Stimulated activated naive CD4-positive, alpha-beta T cell (primary cell): ENCODE measurements at places on chromosomes 11 and 22.

DNA sequence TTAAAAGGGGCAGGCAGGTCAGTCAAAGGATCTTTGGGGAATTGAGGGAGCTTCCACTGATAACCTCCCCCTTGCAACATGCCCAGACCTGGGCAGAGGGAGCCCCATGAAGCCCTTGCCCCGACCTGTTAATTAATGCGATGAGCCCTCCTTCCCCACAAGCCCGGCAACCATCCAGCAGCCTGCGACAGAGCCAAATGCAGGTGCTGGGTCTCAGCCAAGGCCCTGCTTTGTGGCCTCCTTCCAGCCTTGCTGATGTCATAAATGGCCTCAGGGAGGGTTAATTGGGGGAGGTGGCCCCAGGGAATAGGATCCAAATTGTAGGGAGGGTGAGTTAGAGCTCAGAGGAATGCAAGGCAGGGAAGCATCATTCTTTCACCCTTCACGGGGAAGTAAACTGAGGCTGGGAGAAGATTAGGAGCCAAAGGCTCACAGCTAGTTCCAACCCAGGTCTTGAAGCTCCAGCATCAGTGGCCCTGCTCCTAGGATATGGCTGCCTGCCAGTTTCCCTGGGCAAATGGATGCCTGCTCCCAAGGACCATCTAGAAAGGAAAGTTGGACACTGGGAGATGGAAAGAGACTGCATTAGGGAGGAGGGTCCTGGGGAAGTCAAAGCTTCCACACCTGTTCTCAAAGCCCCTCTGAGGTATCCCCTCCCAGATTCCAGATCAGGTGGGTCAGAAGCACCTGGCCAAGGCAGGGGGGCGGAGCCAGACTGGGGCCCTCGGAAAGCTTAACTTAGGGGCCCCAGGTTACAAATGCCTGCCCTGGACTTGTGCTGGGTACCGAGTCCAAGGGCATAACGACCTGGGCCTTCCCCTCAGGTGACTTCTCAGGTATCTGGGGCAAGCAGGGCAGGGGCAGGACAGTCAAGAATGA, 34.1 kb downstream of the LMO1 start:
- no peak for DNase-seq

GRCh38 chr11:14309425-14310192, 49.4 kb downstream of the RRAS2 start:
- DNase-seq, result no peak

DNA sequence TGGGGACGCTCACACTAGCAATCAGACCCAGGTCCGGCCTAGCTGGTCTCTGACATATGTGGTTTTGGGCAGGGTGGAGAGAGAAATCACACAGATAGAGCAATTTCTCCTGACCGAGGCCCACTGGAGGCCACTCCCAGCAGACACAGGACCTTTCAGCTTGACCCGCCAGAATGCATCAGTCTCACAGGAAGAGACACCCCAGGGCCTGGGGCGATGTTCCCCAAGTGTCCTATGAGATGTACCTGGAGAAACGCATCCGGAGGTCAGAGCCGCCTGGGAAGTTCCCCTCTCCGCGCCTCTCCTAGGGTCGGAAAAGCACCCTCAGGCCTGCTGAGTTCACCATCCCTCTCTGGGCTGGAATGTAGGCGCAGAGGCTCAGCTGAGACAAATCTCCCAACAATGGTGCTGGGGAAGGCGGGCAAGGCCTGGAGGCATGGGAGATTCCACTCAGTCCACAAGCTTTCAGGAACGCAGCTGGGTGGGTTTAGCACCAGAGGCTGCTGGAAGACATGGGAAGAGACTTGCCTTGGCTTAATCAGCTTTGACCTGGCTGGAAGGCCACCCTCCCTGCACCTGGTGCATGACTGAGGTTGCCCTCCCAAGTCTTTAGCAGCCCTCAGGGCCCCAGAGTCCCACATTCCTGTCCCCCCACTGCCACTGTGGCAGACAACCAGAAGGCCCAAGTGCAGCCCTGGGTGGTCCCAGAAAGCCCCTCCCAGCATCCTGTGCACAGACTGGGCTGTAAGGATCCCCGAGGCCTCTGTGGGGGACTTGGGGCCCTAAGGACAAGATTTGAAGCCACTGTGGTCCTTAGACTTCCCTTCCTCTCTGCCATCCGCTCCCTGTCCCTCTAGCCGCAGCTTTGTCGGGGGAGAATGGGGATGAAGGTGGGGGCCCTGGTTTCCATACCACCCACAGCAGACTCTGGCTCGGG, 57.5 kb downstream of the RTL6 start:
- no peak for DNase-seq

DNA sequence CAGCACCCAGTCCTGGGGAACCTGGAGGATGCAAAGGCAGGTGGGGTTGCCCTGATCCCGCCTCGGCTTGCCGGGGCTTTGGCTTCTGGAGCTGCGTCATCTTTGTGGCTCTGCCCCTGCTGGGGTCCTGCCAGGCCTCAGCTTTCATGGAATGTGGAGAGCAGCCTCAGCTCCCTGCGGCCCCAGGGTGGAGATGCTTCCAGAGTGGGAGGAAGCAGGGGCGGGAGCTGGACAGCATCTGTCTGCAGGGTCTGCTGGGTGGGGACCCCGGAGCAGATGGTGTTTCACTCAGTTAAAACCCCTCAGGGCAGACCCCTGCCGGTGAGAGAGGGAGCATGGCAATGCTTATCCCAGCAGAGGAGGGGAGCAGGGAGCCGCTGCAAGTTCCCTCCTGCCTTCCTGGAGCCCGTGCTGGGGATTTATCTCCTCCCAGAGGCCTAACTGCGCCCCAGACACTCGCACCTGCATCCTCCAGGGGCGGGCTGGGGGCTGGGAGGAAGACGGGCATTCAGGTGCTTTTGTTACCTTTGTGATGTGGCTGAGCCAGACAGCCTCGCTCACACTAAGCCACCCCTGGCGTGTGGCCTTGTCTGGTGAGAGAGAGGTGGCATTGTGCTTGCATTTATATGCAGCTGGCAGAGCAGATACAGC, 15.7 kb downstream of the GRIK4 start:
- DNase-seq, result no peak

- DNase-seq, result no peak
These were observed 16.0 kb downstream of the PARVG start for GRCh38 chr22:44196731-44197131.

DNA sequence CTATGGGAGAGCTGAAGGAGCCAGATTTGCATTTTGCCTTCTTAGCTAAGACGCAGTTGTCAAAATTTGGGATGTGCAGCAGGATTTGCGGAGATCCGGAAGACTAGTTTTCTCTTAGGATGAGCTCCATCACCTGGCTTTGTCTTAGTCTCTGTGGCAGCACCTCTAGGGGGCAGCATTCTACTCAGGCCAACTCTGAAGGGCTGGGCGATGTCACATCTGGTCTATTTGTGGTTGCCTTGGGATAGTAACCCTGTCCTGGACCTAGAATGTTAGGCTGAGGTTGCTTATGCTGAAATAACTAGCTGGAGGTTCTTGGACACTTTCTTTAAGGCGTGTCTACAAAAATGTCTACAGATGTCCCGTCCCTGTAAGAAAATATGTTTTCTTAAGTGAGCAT, 116.2 kb downstream of the FAT3 start:
- DNase-seq, result no peak

- no peak for DNase-seq
These were observed 69.4 kb downstream of the FLI1 start for GRCh38 chr11:128763224-128763623.

DNA sequence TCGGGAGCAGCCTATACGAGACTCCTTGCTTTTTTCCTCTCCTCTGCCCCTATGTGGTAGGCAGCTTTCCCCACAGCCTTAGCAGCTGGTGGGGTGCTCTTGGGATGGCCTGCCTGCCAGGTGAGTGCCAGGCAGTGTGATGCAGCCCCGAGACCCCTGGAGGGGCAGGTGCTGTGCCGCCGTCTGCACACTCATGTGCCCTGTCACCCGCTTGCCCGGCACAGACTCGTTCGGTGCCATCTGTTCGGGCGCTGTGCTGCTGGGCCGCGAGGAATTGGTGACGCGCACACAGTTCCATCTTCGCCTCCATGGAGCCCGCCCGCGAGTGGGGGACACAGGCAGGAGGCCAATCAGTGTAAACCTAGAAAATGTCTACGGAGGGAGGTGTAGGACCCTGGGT, 15.1 kb downstream of the TRMU start:
- no peak for DNase-seq

DNA sequence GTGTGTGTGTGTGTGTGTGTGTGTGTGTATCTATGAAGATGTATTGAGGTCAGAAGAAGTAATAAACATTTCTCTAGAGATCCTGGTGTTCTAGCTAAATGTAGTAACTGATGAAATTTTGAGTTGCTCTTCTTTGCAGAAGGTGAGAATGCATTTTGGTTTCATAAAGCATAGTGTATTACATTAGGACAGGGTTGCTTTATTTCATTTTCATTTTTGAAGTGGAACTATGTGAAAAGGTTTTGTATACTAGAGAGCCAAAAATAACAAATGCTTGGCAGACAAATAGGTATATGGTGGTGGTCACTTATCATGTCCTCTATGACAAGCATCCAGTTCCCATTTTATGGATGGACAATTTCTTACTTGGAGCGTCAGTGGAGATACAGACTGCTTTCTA, 99.0 kb downstream of the CASP12 start:
- DNase-seq, result peak; percentile 3

- DNase-seq, result no peak
These were observed 2.2 kb upstream of the GSTT4 start for GRCh38 chr22:24007253-24008021.

GRCh38 chr11:2105511-2105910, 33.7 kb downstream of the IGF2 start:
- DNase-seq, result no peak

DNA sequence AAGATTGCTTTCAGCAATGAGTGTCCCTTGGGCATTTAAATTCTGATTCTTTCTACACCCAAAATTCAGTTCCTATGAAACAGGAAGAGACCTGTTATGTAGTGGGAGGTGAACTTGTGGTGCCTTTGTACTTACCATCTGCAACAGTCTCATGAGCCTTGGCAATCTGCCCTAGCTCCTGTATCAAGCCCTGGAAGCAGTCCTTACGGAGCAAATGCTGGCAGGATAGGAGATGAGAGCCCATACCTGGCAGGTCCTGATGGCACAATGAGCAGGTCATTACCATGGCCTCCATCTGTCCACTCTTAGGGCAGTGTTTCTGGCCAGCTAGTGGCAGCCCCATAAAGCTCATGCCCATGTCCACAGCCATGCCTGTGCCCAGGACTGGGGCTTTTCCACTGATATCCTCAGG, 10.8 kb downstream of the TRIM66 start:
- DNase-seq, result no peak

- no peak for DNase-seq
These were observed 46.2 kb downstream of the SGSM3 start for GRCh38 chr22:40416636-40417035.

DNA sequence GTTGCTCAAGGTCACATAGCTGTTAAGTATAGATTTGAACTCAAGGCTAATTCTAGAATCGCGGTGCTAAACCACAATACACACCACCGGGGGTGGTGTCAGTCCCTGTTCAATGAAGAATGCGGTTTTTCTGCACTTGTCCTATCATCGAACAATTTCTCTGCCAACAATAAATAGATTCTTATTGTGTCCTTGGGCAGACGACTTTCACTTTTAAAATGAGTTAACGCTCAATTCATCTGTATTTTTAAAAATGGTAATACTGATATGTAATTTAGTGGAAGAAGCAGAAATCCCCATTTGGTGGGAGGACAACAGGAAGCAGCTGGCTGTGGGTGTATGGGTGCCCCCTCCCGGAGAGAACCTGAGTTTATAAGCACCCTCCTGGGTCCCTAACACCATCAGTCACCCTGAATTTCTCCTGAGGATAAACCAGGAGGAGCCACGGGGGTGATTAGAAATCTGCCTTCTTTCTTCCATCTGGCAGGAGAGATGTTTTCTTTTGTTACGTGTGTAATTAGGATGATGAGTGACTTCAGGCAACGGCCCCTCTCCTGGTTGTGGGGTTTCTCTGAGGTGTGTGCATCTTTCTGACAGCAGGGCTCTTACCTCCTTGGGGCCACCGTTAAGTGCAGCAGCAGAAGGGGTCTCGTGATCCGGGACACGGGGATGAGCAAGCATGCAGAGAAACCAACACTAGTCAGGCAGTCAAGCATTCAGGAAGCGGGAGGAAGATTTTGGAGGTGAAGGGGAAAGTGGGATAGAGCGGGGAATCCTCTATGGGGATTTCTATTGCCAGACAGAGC, 87.7 kb downstream of the GRAMD1B start:
- DNase-seq, result no peak

DNA sequence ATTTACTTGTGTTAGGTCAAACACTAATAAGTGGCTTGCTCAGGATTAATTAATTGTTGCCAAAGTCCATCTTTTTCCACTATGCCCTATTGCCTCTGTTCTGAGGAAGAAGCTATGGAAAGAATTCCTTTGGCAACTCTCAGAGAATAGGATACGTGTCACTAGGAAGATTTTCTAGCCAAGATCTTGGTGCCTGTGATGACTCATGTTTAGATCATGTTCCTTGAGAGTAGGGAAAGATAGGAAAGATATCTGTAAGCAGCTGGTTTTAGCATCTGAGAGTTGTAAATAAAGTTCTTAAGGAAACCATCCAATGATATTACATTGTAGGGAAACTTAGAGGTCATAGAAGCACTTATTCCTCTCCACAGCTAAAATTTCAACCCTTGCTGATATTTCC, 15.7 kb downstream of the SLN start:
- no peak for DNase-seq

DNA sequence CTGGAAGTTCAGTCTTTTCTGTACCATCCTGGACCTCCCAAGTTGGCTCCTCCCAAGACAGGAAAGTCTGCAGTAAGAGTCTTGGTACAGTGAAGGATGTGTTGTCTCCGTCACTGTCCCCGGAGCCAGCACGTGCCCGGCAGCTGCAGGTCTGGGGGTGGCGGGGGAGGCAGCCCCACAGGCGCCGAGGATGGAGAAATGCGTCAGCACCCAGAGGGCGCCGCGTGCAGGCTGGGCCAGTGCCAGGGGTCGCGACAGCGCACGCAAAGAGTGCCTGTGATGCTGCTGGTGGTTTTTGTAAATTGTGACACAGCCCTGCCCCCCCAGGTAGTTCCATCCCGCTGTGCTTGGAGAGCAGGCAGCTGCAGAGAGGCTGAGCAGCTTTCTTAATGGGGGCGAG, 1200.5 kb downstream of the BRD1 start:
- DNase-seq, result no peak

DNA sequence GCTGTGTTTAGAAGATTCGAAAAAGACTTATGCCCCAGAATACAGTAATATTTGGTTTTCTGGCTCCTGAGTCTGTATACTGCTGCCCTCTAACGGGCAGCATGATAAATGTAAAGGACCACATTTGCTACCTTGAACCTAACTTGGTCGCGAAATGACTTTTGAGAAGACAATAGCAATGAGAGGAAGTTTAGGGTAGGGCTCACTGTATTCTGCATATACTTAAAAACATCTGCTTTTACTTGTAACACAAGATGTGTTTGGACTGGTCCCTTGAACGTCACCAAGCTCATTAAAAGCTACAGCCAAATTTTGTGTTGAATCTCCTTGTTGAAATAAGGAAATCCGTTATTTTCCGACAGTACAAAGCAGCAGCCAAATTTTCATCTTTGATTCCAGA, 309.1 kb downstream of the SWAP70 start:
- peak; percentile 17 for DNase-seq
